Fibroblast of mammary gland (primary cell): ENCODE measurements at places on chromosomes 1 and 21.

DNA sequence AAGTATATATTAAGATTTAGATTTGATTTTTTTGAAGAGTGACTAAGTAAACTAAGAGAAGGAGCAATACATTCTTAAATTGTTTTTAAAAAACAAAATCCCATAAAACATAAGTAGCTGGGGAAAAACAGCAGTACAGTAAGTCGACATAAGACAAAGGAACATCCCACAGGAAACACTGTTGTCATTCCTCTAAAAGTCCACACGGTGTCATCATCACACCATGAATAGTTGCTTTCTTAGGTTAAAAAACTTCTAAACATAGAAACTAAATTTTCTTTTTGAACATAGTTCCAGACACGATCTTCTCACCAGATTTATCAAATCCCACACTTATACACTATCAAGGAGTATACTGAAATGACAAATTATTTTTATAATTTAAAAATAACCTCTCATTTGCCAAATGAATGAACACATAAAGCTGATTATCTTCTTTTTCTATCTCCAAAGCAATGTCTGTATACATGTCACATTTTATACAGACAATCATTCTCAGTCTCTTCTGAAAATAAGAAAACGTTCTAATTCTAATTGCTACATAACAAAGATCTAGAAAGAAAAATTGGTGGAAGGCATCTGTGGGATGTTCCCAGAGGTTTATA is 15.8 kb downstream of the ODF2L start:
- DNase-seq = peak; percentile 90

DNA sequence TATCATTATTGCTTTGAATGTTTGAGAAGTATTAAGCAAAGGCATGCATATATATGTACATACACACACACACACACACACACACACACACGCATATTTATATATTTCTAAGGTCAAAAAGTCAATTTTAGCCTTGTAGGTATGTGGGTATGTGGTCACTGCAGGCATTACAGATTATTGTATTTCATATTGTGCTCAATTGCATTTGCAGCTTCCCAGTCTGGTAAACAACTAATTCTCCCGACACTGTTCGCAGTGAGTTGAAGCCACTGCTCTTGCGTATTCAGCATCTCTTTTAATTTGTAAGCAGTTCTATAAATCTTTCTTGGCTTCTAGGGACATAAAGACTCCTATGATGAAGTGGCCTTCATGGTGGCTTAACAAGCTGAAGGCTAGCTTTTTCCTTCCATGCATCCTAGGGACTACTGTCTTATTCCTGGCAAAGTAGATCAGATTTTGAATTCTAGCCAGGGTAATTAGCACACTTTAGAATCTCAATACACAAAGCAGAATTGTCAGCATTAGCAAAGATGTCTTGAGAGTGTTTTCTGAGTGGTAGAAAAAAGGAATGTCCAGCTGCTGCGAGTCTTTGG is 368.6 kb upstream of the NEGR1 start:
- no peak for DNase-seq

DNA sequence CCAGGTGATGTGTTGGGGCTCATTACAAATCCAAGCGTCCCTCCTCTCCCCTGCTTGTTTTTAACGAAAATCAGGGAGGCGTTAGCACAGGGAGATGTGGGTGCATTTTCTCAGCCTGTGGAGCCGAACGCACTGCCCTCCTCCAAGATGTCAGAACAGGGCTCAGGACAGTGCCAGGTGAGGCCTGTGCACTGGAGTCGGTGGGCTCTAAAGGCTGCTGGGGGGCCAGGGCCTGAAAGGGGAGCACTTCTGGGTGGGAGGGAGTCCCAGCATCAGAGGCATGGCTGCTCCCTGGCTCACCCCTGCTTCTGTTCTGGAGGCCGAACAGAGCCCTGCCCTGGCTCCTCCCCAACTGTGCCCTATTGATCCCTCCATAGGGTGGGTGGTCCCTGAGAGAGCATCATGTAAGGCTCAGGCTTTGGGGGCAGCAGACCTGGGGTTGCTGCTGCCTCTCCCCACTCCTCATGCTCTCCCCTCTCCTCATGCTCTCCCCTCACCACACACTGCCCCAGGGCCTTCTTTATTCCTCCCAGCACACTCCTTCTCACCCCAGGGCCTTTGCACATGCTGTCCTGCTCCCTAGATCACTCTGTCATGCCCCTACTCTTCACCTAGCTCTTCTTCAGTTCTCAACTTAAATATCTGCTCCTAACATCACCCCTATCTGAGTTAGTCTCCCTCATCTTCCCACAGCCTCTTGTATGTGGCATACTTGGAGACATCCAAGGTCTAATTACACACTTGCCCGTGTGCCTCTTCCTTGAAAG is 725.2 kb downstream of the PTPRU start:
- no peak for DNase-seq

GRCh38 chr1:184297244-184297750 is 89.5 kb upstream of the C1orf21 start:
- no peak for DNase-seq

DNA sequence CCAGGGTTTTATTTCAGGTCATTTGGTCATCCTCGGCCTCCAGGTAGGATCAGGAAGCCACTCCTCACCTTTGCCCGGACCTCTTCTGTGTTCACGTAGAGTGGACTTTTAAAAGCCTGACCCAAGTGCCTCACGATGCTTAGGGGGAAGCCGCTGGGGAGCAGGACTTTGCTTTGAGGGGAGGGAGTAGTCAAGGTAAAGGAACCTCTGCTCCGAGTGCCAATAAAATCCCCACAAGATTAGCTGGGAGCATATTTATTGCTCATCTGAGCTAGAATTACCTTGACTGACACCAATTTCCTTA is 603 bp upstream of the DHRS3 start:
- DNase-seq = no peak

- no peak for DNase-seq
These were observed 683.9 kb downstream of the MATN1 start for GRCh38 chr1:30039354-30040080.

- no peak for DNase-seq
These were observed 415.4 kb downstream of the PTBP2 start for GRCh38 chr1:97136996-97137395.

DNA sequence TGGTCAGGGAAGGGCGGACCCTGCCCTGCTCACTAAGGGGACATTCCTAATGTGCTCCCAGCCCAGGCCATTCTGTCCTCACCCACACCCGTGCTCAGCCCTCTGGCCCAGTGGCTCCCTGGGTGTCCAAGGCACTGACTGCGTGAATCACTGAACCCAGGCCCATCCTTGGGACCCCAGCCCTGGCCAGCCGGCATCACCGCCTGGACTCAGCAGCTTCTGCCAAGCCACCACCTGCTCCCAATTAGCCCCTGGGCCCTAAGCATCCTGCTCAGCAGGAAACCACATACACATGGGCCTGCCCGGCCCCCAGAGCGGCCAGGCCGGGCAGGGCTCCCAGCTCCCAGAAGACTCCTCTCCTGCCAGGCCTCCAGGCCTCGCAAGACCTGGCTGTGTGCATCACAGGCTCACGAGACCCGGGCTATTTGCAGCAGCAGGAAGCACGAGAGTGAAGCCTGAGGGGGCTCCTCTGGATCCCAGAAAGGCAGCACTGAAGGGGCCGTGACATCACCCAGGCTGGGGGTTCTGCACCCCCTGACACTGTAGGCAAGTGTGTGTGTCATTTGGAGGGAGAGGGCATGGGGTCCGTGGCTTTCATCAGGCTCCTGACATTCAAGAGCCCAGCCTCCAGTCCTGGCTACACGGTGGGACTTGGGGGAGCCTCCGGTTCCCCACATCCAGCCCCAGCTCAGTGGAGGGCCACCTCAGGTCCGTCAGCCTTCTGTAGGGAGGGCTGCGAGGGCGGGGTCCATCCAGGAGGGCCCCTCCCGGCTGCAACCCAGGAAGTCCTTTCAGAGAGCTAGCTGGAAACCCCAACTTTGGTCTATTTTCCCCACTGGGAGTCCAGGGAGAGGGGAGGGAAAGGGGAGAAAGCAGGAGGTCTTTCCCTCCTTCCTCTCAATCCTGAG is 1.6 kb downstream of the MFAP2 start:
- peak; percentile 97 for DNase-seq
